ENCODE measurements at places on chromosomes 2 and 18.

DNA sequence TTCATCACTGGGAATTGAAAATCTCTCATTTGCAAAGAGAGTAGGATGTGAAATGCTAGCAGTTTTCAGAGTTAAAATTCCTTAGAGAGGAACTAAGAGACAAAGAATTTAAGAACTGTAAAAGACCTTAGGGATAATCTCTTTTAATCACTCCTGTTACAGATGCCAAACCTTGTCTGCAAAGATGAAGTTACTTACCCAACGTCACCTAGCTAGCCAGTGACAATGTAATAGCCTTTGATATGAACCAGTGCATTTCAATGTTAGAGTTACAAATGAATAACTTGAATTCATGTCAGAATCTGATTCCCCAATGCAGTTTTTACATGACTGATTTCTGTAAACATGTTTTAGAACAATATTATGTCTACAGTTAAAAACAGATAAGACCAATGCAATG, 190.1 kb downstream of the LRP1B start:
- DNase-seq, result no peak

DNA sequence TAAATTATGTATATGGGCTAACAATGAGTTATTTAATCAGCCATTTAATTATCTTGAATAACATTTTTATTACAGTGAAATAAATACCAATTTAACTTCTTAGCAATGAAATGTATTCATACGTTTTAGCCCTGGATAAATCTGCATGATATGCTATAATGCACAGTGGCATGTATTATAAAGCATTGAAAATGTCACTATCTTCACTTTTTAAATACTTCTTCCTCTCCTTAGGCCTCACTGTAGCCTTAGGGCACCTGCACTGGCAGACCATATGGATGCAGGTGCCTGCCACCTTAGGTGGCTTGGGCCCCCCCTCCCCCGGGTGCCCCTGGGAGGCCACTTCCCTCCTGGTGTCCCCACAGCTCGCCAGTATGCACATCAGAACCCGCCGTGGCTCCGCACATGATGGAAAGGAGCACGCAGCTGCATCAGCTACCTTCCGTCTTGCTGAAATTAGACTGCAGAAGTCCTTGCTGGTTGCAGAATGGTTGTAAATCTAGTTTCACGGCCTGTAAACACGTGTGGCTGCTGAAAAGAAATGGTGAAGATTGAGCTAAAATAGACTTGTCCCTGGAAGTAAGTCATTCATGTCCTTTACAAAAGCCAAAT, 56.7 kb downstream of the ADI1 start:
- DNase-seq, result no peak

DNA sequence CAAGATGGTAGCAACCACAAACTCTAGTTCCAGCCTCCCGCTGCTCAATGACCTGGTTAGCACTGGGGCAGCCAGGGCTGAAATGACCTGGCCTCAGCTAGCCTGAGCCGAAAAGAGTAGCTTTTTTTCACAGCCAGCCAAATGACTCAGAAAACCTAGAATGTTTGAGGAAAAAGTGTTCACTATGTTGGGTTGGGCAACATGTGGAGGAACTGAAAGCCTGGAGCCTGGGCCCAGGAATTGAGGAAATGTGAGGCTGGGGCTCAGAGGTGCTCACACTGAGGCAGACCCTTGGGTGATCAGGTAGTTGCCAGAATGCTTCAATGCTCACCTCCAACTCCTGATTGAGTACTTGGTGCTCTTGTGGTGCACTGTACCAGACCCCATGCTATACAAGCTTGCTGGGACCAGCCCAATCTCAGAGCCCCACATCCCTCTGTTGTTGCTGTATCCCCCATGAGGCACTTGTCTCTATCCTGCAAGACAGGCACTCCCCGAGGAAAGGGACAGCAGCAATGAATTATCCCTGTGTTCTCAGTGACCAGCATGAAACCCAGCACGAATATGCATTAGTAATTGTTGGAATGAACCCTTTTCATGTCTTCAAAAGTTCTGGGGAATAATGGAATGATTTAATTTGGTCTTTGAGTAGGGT, 116.2 kb downstream of the USP34 start:
- no peak for DNase-seq

GRCh38 chr2:100276716-100277115, 45.6 kb downstream of the LONRF2 start:
- DNase-seq, result no peak

GRCh38 chr2:207933396-207934065, 91.8 kb downstream of the PLEKHM3 start:
- no peak for DNase-seq

- DNase-seq, result no peak
Observed at GRCh38 chr2:152049541-152049940, 49.3 kb downstream of the CACNB4 start.

GRCh38 chr2:11802782-11803191, 56.4 kb downstream of the LPIN1 start:
- DNase-seq, result no peak

DNA sequence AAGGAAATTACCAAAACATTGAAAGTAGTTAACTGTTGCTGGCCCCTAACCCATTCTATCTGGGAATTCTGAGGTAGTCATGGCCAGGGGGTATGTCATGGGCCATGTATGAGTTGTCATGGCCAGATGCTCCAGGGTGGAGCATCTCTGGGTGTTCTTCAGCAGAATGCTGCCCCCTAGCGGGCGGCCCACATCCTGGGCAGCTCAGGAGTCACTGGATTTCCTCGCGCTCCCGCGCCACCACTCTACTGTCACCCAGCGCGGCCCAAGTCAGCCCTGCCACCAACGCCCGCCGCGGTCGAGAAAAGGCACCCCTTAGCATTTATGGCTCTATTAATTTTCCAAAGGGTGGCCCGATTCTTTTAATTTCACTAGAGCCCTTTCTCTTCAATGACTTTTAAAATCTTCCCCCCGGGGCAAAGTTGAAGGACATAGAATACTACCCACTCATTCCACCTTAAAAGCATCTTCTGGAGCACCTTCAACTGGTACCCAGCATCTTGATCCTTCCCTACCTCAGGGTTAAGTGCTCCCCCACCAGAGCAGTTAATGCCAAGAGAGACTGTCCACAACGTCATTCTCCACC, 41.6 kb downstream of the PKDCC start:
- DNase-seq, result peak; percentile 49

GRCh38 chr2:85017411-85018048, 46.6 kb downstream of the KCMF1 start:
- DNase-seq, result no peak

- DNase-seq, result no peak
Observed at GRCh38 chr18:63788447-63789096, 13.4 kb downstream of the SERPINB7 start.

DNA sequence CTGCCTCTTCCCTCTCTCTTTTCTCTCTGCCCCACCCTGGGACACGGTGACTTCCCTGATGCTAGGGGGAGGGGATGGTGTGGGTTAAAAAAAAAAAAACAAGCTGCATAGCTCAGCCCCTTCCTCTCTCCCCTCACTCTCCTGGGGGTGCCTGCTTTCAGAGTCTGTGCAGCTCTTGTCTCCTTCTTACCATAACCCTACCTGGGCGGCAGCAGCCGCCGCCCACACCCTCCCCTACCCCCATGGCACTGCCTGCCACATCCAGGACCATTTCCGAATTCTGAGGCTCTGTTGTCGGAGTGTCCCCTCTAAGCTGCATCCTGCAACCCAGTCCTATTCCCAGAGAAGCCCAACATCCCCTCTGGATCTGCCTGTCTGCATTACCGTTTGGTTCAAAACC, 16.0 kb downstream of the TTC32 start:
- DNase-seq, result no peak

Measured in HepG2 (cell line).